ENCODE measurements at places on chromosomes 16 and 17.

- peak; percentile 71 for DNase-seq
These were observed 264.5 kb downstream of the FTO start for GRCh38 chr16:53968454-53968853.

DNA sequence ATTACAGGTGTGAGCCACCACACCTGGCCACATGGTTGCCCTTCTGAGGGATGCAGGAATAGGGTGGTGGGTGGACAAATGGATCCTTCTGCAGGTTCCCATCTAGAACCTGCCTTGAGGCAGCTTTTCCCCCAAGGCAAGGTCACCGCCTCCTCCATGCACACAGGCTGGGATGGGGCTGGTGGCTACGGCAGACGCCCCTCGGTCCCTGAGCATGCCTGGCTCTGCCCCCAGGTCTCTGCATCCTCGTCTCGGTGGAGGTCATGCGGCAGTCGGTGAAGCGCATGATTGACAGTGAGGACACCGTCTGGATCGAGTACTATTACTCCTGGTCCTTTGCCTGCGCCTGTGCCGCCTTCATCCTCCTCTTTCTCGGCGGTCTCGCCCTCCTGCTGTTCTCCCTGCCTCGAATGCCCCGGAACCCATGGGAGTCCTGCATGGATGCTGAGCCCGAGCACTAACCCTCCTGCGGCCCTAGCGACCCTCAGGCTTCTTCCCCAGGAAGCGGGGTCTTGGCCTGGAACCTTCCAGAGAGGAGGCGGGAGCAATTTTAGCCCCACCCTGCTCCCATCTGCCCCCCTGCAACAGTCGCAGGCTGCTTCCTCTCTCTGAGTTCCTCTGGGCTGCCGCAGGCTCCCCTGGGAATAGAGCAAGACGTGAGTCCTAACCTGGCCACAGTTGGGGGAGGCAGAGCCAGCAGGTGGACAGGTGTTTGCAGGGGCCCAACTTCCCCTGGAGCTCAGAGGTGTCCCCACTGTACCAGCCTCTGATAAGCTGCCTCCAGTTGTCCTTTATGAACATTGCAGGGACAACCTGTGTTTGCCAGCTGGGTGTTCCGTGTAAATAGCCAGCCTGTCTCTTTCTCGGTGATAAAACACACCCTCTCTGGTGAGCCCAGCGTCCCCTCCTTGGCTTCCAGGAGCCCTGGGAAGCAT lies 11.7 kb downstream of the CACNG1 start:
- no peak for DNase-seq

DNA sequence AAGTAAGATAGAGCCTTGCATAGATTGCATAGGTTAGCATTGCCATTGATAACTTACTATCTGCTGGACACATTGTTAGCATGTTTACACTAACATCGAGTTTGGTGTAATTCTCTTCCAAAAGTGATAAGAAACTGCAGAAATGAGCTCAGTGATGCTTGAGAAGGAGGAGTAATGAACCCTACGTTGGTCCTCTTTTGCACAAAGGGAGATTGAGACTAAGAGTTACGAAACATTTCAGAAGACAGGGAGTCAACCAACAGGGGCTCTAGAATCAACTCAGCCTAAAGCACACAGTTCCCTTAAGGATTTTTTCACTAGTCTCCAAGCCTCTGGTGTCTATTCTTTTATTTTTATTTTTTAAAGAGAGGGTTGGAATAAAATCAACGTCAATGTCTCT lies 6.8 kb downstream of the CCL7 start:
- no peak for DNase-seq

DNA sequence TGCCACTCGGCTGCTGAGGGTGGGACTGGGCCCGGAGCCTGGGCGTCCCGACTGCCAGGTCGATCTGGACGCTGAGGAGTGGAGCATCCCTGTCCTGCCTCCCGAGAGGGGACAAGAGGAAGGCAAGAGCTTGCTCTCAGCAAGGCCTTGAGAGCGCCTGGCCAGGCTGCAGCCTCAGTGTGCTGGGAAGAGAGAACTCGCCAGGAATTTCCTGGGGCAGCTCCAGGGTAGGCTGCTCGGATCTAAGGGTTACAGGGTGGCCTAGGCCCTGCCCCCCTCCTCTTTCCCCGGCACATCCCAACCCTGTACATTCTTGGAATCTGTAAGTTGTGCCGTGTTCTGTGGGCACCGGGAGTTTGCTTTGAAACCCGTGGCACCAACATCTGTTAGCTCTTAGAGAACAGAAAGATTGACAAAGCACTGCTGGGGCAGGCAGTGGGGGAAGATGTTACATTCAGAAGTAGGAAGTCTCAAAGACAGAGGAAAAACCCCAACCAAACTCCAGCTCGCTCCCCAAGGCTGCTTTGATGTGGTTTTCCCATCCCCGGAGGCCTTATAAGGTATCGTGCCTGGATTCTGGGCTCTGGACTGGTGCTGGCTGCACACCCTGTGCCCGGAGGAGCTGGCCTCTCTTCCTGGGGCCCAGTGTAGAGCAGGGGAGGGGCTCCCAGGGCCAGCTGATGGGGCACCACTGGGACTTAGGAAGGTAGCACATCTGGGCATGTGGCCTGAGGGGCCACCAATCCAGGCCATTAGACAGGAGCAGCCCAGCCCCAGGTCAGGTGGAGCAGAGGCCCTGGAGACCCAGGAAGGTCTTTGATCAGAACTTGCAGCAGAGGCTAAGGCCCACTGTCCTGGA lies 55.2 kb downstream of the NKD1 start:
- DNase-seq: peak; percentile 87

- DNase-seq: peak; percentile 45
These were observed 10.5 kb downstream of the FTO start for GRCh38 chr16:53714205-53715022.

DNA sequence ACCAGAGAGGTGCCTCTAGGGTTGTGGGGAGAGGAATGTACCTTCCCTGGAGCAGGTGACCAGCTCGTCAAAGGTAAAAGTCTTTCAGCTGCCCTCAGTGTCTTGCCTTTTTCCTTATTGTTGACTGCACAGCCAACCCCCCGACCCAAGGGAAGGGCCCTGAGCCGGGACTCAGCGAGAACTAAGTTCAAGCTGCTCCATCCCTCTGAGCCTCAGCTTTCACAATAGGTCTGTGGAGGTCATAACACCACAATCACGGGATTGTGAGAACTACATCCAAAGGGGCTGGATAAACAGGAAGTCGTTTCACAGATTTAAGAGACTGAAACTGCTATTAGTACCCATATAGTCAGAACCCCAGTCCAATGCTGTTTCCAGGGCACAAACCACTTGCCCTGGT lies 2.6 kb upstream of the KRT36 start:
- DNase-seq: no peak

- DNase-seq: no peak
These were observed at the start of gene CTRB2 for GRCh38 chr16:75206749-75207451. Gene CTRB2, minus strand, starts transcription at chr16:75207161. Its CDS starts 20 bp downstream, at chr16:75207141.

DNA sequence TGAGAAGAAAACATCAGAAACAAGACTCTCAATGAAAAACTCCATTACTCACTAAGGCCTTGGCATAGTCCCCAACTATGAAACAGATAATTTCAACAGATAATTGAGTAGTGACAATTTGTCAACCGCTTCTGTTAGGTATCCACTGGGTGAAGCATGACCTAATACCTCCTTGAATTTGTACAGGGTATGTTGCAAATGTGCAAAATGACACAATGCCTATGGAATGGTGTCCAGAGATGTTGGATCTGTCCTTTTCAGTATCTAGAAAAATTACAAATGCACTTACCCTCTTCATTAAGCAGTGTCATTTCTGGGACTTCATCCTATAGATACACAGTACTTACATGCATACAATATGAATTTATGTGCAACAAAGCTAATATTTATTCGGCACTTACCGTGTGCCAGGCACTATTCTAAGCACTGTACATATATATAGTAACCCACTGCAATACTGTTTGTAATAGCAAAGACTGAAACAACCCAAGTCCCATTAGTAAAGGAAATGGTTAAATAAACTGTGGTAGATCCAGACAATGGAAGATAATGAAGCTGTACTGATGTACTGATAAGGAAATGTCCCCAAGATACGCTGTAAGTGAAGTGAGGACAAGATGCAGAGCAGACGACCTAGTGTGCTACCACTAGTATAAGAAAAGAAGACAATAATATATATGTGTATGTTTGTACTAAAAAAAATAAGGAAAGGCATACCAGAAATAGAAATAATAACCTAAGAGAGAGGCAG lies 21.4 kb upstream of the SLC6A4 start:
- peak; percentile 45 for DNase-seq

- peak; percentile 43 for DNase-seq
These were observed 161.4 kb upstream of the C16orf82 start for GRCh38 chr16:26905336-26905735.

DNA sequence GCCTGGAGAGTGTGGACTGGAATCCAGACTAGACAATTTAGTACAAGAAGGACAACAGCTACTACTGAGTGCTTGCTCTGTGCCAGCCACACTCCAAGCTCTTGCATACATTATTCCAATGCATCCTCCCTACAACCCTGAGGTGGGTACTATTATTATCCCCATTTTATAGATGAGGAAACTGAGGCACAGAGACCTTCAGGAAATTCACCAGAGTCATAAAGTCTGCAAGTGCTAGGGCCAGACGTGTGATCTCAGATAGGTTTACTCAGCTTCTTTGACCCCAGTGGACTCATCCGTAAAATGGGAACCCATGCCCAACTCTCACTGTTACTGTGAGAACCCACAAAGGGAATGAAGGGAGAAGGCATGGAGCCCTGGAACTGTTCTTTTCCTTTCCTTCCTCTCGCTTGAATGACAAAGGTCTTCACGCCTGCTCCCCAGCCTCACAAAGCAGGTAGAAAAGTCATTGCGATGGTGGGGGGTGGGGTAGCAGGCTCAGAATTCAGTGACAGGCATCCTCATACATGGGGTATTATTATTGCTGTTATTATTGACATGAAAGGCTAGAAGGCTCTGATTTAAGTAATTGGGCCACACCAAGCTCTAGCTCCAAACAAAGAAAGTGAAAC lies 160.0 kb downstream of the ZNF423 start:
- no peak for DNase-seq

GRCh38 chr16:59500601-59501000 lies 766.5 kb upstream of the GOT2 start:
- DNase-seq: no peak

DNA sequence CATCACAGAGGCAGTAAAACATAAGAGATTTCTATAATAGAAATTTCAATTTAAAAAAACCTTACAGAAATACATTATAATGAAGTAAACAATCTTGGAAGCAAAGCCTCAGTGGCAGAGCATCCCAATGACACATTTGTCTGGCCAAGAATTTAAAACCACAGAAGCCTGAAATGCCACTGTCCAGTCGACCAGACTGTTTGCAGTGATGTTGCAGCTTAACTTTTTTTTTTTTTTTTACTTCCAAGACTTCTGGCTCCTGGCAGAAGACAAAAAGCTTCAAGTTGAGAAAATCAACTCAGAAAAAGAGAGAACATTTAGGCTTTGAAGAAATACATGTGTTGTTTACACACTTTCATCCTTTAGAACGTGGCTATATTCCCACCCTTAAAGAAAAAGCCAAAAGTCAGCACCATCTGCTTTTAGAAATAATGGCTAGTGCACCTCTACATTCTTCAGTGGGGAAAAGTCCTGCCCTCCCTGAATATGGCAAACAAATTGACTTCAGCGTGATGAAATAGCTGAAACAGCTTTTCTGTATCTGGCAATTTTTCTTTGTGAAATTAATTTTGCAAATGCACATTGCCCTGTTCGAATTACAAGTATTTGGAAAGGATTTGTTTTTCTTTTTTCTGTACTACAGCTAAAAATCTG lies 205.5 kb upstream of the MON1B start:
- DNase-seq: no peak

DNA sequence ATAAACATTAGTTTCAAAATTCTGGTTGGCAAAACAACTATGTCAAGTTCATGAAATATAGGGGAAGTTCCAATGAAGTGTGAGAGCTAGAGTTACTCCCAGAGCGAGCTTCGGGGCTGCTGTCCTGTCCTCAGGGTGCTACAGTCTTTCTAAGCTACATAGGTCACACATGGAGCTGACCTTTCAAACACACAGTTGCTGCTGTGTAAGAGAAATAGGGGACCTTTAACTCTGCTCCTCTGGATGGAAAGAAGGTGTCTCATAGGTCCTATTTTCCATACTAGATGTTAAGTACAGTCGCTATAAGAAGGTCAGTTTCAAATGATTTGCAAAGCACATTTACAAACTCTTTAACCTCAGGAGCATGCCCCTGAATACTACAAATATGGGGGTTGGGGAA lies 6.3 kb upstream of the AHSP start:
- no peak for DNase-seq

DNA sequence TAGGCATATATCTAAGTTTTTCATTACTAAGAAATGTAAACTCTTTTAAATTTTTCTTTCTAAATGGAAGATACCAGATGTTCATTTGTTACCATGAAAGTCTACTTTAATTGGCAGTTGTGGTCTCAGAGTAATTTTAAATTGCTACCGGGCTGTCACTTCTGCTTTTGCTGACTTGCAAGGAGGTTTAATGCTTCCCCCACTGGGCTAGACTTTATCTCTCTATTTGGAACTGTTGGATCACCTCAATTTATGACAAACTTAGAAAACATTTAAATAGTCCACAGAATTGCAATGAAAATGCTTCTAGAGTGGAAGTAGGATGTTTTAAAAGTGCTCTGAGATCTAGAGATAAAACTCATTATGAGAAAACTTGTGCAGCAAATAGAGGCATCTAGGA lies 479.8 kb upstream of the GOT2 start:
- peak; percentile 2 for DNase-seq

DNA sequence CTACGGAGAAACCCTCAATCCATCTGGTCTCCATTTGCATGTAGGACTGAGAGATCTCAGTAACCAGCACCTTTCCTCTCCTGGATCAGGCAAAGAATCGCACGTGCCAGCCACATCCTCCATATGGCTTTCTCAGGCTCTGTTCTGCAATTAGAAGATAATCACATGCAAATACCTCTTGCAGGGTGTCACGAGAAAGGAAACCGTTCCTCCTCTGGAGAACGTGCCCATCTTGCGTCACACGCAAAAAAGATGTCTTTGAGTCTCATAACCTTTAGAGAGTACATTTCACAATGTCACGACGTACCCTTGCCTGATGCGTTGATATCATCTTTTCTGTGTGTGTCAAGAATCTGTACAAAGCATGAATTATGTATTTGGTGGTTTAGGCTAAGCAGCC lies 36.2 kb upstream of the DNAH17 start:
- no peak for DNase-seq

DNA sequence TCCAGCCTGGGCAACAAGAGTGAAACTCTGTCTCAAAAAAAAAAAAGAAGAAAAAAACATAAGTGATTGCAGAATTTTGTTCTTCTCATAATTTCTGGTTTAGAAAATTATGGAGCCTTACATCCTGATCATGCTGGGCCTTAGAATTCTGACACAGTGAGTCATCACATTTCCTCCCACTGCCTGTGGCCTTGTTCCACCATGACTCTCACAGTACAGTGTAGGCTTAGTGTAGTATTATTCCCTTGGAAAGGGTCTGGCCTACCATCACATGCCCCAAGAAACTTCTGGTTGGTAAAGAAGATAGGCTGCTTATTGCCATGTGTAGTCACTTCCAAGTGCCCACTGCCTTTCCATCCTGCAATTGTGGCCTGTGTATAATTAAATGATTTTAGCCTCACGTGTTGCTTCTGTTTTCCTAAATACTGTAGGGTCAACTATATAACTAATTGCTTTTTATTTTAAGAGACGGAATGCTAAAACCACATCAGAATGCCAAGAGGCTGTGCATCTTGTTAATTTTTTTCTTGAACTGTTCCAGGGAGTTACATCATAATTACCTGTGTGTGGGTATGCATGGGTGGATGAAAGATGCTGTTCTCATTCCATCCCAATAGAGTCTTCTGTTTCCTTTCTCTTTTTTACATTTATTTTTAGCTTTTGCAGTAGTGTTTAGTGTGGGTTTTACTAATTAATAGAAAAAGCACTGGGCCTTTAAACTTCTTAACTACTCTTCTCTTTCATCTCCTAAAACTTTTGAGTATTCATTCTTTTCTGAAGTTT lies 25.9 kb downstream of the OGFOD1 start:
- peak; percentile 91 for DNase-seq

All from fibroblast of skin of scalp (primary cell).